ENCODE measurements at places on chromosomes 16 and 17. TPM values are rescaled to one million over a fixed set of nuclear protein-coding genes. Genes with fewer than 3 reads are reported as not detected.

The MAFG gene
- 20.2 TPM for total RNA-seq

The CDIPT gene
- 62.5 TPM for total RNA-seq

The TAT gene
- not detected for total RNA-seq

The KRT17 gene
- 0.25 TPM for total RNA-seq

The SCN4A gene
- total RNA-seq: 0.17 TPM

The EVPL gene
- total RNA-seq: 0.05 TPM

The KCNJ18 gene
- not detected for total RNA-seq

- no peaks in the 10 kb centered on the region for H3K27me3 ChIP-seq
- peak overlapping the region; percentile 95 for H3K27ac ChIP-seq
- H3K36me3 ChIP-seq: peaks cover 21% of the 10 kb centered on the region
- peak; percentile 57 for DNase-seq
These were observed 57.0 kb downstream of the PITPNC1 start for GRCh38 chr17:67434061-67434525.

DNA sequence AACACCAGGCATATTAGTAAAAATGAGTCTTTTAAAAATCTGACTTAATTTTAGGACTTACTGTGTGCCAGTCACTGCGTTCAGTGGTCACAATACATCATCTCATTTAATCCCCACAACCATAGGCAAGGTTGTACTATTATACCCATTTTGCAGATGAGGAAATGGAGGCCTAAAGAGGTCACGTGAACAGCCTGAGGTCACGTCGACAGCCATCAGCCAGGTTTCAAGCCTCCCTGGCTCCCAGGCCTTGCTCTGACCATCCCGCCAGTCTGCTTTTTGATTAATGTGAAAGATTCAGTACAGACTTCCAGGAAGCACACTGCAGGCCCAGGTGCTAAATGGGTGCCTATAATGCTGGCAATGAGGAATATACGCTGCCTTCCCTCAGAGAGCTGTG lies 86.3 kb upstream of the TOX3 start:
- no peaks in the 10 kb centered on the region for H3K27me3 ChIP-seq
- H3K36me3 ChIP-seq: no peaks in the 10 kb centered on the region
- no peak overlapping the region for H3K27ac ChIP-seq
- no peaks in the 10 kb centered on the region for H3K4me1 ChIP-seq
- no peak for DNase-seq

DNA sequence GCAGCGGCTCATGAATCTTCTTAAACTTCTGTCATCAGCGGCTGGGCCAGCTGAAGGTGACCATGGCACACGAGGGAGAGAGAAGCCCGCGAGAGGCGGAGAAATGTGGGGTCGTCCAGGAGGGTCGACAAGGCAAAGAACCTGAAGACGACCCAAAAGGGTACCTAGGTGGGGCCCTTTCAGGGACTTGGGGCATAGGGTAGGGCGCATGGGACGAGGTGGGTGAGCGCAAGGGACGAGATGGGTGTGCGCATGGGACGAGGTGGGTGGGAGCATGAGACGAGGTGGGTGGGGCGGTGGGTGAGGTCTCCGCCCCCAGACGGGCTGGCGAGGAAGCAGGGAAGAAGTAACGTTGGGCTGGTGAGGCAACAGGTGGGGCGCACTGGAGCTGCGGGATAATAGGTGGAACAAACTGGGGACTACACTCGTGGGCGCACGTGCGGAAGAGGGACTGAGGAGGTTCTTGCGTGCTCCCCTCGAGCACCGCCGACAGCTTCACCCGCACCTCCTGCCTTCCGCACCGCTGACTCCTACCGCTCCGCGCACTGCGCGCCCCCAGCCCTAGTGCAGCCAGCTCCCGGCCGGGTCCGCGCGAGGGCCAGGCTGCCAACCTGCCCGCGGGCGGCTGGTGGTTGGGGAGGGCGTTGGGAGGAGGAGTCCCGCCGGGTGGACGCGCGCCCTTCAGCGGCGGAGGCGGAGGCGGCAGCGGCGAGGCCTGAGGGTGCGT lies 23.2 kb upstream of the CRYM start:
- DNase-seq: peak; percentile 58
- H3K27me3 ChIP-seq: peaks cover 47% of the 10 kb centered on the region
- no peaks in the 10 kb centered on the region for H3K36me3 ChIP-seq
- peak overlapping the region; percentile 65 for H3K27ac ChIP-seq
- H3K4me3 ChIP-seq: peak overlapping the region; percentile 86

- DNase-seq: peak; percentile 69
- H3K27me3 ChIP-seq: peaks cover 9% of the 10 kb centered on the region
- H3K4me1 ChIP-seq: peaks cover 27% of the 10 kb centered on the region
- no peak overlapping the region for H3K4me3 ChIP-seq
These were observed 51.8 kb downstream of the SMPD3 start for GRCh38 chr16:68396481-68396880.

- H3K27ac ChIP-seq: no peak overlapping the region
- no peak for DNase-seq
- H3K4me1 ChIP-seq: no peaks in the 10 kb centered on the region
- no peaks in the 10 kb centered on the region for H3K27me3 ChIP-seq
- H3K4me3 ChIP-seq: no peak overlapping the region
These were observed 2026.5 kb downstream of the TP53TG3F start for GRCh38 chr16:35485915-35486314.

DNA sequence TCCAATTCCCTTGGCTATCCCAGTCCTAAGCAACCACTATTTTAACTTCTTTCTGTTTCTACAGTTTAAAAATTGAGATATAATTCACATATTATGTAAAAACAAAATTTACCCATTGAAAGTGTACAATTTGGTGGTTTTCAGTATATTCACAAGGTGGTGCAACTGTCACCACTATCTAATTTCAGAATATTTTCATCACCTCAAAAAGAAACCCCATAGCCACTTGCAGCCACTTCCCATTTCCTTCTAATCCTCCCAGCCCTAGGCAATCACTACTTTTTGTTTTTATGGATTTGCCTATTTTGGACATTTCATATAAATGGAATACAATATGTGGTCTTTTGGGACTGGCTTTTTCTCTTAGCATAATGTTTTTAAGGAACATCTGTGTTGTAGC lies 36.1 kb upstream of the NACA2 start:
- H3K4me1 ChIP-seq: no peaks in the 10 kb centered on the region
- peaks cover 56% of the 10 kb centered on the region for H3K27me3 ChIP-seq
- H3K4me3 ChIP-seq: no peak overlapping the region
- no peaks in the 10 kb centered on the region for H3K36me3 ChIP-seq
- no peak for DNase-seq

DNA sequence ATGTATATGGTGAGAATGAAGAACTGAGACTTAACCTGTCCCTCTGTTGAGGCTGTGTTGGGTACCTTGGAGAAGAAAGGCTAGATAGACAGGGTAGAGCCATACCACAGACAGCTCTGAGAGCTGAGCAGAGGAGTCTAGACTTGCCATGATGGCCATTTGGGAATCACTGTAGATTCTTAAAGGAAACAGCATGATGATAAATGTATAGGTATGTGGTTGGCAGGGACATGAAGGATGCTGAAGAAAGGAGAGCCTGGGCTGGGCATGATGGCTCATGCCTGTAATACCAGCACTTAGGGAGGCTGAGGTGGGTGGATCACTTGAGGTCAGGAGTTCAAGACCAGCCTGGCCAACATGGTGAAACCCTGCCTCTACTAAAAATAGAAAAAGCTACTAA lies 114.4 kb upstream of the HAS3 start:
- DNase-seq: no peak
- H3K36me3 ChIP-seq: peaks cover 2% of the 10 kb centered on the region
- no peaks in the 10 kb centered on the region for H3K27me3 ChIP-seq
- no peaks in the 10 kb centered on the region for H3K4me1 ChIP-seq

DNA sequence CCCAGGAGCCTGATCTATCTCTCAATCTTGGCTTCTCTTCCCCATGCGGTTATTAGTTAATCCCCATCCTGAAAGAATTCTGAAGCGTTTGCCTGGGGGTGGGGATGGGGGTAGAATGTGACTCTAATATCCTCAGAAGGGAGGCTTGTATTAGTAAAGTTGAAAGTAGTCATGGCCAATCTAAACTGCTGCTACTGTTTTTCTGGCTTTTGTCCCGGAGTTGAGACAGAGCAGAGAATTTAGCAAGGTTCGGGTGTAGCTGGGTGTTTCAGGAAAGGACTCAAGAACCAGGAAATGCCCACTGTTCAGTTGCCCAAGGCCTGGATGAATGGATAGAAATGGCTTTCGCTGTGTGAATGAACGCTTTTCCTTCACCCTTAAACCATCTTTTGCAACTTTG lies 17.6 kb upstream of the ITGAM start:
- H3K27me3 ChIP-seq: peaks cover 4% of the 10 kb centered on the region
- no peaks in the 10 kb centered on the region for H3K36me3 ChIP-seq
- DNase-seq: no peak

GRCh38 chr16:82509691-82510430 lies 116.9 kb upstream of the CDH13 start:
- no peak overlapping the region for H3K4me3 ChIP-seq
- no peaks in the 10 kb centered on the region for H3K4me1 ChIP-seq
- no peaks in the 10 kb centered on the region for H3K36me3 ChIP-seq
- no peaks in the 10 kb centered on the region for H3K27me3 ChIP-seq

- no peak overlapping the region for H3K27ac ChIP-seq
- no peak for DNase-seq
- H3K36me3 ChIP-seq: no peaks in the 10 kb centered on the region
- H3K4me1 ChIP-seq: peaks cover 11% of the 10 kb centered on the region
- peaks cover 33% of the 10 kb centered on the region for H3K27me3 ChIP-seq
These were observed 6.5 kb upstream of the C16orf74 start for GRCh38 chr16:85757341-85757822.

DNA sequence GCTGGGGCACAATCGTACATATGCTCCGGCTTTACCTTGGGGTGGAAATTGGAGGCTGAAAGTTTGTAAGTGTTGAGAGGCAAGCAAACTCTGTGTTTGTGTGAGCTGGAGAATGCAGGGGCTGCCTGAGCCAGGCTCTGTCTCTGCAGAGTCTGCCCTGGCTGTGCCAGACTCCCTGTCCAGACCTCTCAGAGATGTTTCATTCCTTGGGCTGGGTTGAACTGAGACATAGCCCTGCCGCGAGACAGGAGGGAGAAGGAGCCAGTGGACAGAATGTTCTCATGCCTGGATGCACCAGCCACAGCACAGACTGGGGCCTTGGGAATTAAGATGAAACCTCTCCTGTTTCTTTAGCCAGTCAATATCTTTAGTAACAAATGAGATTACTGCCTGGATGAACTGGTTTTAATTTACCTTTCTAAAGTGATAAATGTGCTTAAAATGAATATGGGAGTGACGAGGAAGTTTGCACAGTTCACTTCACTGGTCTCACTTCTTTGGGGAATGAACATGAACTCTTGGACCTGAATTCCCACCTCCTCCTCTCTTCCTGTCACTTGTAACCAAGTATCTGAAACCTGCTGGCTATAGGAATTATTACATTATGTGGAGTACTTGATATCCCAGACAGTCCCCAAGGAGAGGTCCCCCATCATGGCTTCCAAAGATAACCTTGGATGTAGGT lies 40.1 kb downstream of the YPEL2 start:
- peaks cover 10% of the 10 kb centered on the region for H3K36me3 ChIP-seq
- H3K4me3 ChIP-seq: no peak overlapping the region
- H3K4me1 ChIP-seq: peaks cover 75% of the 10 kb centered on the region
- DNase-seq: no peak
- no peaks in the 10 kb centered on the region for H3K27me3 ChIP-seq

GRCh38 chr17:29326023-29326813 lies 32.3 kb upstream of the NUFIP2 start:
- no peaks in the 10 kb centered on the region for H3K36me3 ChIP-seq
- DNase-seq: no peak
- H3K27ac ChIP-seq: no peak overlapping the region

- H3K4me1 ChIP-seq: no peaks in the 10 kb centered on the region
- no peaks in the 10 kb centered on the region for H3K36me3 ChIP-seq
- no peak overlapping the region for H3K27ac ChIP-seq
- peaks cover 19% of the 10 kb centered on the region for H3K27me3 ChIP-seq
These were observed 45.4 kb upstream of the BRD7 start for GRCh38 chr16:50414152-50414551.

DNA sequence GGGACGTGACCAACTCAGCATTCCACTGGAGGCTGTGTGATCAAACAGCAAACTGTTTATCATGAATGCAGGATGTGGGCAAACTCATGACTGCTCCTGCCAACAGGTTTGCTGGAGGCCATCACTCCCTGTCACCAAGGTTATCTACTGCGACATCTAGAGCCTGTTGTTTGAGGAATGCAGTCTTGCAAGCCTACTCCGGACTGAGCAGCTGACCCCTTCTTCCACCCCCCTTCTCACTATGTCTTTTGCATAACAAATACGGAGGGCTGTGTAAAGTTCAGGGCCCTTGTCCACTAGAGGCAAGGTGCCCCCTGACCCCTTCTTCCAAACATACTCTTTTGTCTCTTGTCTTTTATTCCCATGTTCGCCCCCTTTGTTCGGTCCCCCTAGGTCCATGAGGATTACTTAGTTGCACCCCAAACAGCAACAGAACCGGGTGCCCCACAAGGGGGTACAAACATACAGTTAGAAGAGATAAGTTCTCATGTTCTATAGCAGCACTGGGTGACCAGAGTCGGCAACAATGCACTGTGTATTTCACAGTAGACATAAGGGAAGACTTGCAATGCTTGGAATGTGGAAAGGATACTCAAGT lies 28.7 kb downstream of the MEAK7 start:
- H3K4me1 ChIP-seq: peaks cover 5% of the 10 kb centered on the region
- H3K27ac ChIP-seq: no peak overlapping the region
- DNase-seq: no peak
- H3K27me3 ChIP-seq: no peaks in the 10 kb centered on the region
- H3K4me3 ChIP-seq: no peak overlapping the region
- peaks cover 11% of the 10 kb centered on the region for H3K36me3 ChIP-seq

GRCh38 chr17:35949401-35949800 lies 5.9 kb upstream of the LYZL6 start:
- H3K27ac ChIP-seq: no peak overlapping the region
- H3K27me3 ChIP-seq: peaks cover 19% of the 10 kb centered on the region
- H3K4me3 ChIP-seq: no peak overlapping the region

DNA sequence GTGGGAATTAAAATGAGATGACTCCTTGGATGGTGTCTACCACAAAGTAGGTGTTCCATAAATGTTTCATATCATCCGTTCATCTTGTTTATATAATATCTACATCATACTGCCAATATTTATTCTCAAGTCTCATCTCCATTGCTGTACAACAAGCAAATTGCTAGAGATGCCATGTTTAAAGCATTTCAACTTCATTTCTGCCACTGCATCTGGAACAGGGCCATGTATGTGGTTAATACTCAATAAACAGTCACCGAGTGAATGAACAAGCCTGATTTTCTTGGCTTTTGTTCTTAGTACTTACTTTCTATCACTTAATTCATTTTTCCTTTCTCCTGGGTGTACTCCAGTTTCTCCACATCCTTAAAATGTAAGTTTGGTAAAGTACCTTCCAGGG lies 107.6 kb downstream of the KCNJ2 start:
- no peak overlapping the region for H3K4me3 ChIP-seq
- no peak for DNase-seq
- no peaks in the 10 kb centered on the region for H3K4me1 ChIP-seq
- H3K27me3 ChIP-seq: no peaks in the 10 kb centered on the region

GRCh38 chr17:68320311-68320865 lies 29.1 kb downstream of the ARSG start:
- H3K4me1 ChIP-seq: peaks cover 28% of the 10 kb centered on the region
- H3K27me3 ChIP-seq: no peaks in the 10 kb centered on the region
- H3K4me3 ChIP-seq: no peak overlapping the region
- peaks cover 8% of the 10 kb centered on the region for H3K36me3 ChIP-seq
- H3K27ac ChIP-seq: no peak overlapping the region

- no peaks in the 10 kb centered on the region for H3K4me1 ChIP-seq
- H3K27me3 ChIP-seq: no peaks in the 10 kb centered on the region
- no peak overlapping the region for H3K27ac ChIP-seq
- H3K36me3 ChIP-seq: no peaks in the 10 kb centered on the region
- no peak overlapping the region for H3K4me3 ChIP-seq
- DNase-seq: no peak
These were observed 218.3 kb downstream of the SOX9 start for GRCh38 chr17:72338847-72339790.

GRCh38 chr17:4748686-4749085 lies 9.0 kb upstream of the CXCL16 start:
- DNase-seq: no peak
- H3K4me3 ChIP-seq: no peak overlapping the region
- peaks cover 2% of the 10 kb centered on the region for H3K36me3 ChIP-seq
- H3K4me1 ChIP-seq: peaks cover 29% of the 10 kb centered on the region
- peaks cover 19% of the 10 kb centered on the region for H3K27me3 ChIP-seq
- peak overlapping the region; percentile 20 for H3K27ac ChIP-seq
